ENCODE measurements at places on chromosomes 6 and 20.

GRCh38 chr6:13304580-13305260 is 23.6 kb downstream of the TBC1D7 start:
- DNase-seq = no peak

GRCh38 chr6:33815854-33816253 is 12.1 kb upstream of the MLN start:
- DNase-seq = peak; percentile 78

DNA sequence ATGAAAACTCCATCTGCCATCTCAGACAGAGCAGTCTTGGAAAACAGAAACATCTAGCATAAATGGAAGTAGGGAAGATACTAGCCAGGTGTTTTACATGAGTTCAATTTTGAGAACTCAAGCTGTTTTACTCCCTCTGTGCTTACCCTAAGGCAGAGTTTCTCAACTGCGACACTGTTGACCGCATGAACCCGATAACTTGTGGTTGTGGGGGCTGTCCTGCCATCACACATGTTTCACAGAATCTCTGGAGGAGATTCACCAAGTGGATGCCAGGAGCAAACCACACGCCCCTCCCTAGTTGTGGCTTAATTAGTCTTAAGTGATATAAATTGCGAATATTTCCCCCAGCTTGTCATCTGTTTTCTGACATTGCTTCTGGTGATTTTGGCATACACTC is 2.3 kb upstream of the SERPINB6 start:
- DNase-seq = no peak

GRCh38 chr20:31608251-31608945 is 3.3 kb downstream of the ID1 start:
- DNase-seq = peak; percentile 93

GRCh38 chr20:54107600-54108325 is 37.4 kb upstream of the BCAS1 start:
- no peak for DNase-seq

- DNase-seq = peak; percentile 66
Observed at GRCh38 chr6:154433477-154434241, 76.8 kb downstream of the CNKSR3 start.

DNA sequence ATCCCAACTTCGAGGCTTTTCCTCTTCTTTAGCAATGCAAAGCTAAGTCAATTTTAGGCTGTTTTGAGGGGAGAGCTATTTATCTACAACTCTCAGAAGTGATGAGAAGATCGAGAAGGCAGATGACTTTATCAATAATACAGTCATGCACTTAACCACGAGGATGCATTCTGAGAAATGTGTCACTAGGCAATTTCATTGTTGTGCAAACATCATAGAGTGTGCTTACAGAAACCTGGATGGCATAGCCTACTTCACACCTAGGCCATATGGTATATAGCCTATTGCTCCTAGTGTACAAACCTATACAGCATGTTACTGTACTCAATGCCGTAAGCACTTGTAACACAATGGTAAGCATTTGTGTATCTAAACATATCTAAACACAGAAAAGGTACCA is 66.6 kb downstream of the PRND start:
- no peak for DNase-seq

DNA sequence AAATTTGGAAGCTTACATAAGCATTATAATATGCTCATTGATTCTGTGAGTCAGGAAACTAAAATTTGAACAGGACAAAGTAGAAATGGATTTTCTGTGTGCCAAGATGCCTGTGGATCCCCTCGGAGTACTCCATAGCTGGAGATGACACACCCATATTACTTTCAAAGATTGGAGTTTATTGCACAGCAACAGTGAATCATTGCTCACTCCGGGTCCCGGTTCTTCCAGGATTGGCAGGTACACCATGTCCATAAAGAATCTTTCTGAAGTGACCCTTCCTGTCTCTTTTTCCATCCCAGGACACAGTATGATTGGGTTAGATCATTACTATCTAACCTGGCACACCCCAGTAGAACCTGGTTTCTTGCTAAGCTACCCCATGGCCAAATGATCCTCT is 2.7 kb upstream of the BTN2A2 start:
- DNase-seq = no peak

- no peak for DNase-seq
Observed at GRCh38 chr6:83976037-83976755, 57.4 kb upstream of the MRAP2 start.

GRCh38 chr20:15236812-15237211 is 899.4 kb upstream of the FLRT3 start:
- DNase-seq = peak; percentile 70

DNA sequence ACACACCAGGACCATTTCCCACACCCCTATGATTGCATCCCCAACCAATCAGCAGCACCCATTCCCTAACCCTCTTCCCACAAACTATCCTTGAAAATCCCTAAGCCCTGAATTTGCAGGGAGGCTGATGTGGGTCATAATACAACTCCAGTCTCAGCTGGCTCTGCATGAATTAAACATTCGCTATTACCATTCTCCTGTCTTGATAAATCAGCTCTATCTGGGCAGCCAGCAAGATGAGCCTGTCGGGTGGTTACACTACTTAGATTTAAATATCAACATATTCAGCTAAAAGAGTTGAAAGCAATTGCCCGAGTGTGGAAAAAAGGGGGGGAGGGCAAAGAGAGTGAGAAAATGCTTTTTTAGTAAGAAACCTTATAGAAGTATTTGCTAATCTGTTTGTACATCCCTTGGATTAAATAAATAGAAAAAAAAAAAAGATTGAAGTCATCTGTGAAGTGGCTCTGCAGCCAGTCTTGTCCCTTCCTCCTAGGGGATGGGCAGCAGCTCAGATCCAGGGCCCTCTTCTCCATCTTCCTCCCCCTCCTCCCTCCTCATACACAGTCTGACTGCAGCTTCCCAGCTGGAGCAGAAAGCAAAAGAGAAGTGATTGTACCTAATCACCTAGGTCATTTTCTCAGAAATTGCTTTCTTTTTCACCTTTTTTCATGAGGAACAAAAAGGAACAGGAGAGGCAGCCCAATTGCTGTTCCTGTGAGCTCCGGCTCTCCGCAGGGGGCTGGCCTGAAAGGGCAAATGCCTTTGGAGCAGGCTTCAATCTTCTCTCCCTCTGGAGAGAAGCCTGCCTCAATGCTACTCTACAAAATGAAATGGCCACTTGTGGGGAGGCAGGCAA is 356.6 kb upstream of the SULF2 start:
- peak; percentile 74 for DNase-seq

- DNase-seq = no peak
Observed at GRCh38 chr6:156859686-156860085, 82.5 kb downstream of the ARID1B start.

GRCh38 chr6:22657352-22657980 is 88.1 kb downstream of the HDGFL1 start:
- no peak for DNase-seq

DNA sequence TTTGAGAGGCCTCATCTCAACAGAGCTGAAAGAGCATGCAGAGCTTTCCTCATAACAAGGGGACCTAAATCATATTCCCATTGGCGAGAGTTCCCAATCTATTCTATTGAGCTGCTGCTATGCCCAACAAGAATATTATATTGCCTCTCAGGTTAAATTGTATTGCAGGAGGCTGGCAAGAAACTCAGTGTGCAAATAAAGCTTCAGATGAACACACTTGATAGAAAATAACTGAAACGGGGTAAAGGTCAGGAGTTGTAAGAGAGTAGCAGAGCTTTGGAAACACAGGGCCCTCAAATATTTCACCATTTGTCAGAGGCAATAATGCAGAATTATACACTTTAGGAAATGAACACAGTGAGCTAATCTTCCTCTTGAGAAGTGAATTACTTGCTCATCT is 364.3 kb upstream of the SPTLC3 start:
- no peak for DNase-seq

- DNase-seq = no peak
Observed at GRCh38 chr6:40909811-40910210, 129.2 kb downstream of the UNC5CL start.

DNA sequence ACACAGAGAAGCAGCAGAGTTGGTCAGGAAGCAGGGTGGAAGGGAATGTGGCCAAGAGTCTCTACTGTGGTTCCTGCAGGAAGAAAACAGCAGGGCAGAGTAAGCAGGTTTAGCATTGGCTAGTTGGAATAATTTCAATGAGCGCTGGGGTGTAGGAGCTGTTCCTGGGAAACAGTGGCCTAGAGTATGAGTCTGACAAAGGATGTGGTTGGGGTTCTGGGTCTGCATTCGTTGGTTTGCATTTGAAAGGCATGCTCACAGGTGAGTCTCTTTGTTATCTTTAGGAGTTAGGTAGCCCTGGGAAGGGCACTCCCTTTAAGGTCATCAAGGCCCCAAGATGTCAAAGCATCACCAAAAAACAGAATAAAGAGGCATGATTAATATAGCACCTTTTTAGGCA is 911.6 kb upstream of the SLC35B3 start:
- no peak for DNase-seq

DNA sequence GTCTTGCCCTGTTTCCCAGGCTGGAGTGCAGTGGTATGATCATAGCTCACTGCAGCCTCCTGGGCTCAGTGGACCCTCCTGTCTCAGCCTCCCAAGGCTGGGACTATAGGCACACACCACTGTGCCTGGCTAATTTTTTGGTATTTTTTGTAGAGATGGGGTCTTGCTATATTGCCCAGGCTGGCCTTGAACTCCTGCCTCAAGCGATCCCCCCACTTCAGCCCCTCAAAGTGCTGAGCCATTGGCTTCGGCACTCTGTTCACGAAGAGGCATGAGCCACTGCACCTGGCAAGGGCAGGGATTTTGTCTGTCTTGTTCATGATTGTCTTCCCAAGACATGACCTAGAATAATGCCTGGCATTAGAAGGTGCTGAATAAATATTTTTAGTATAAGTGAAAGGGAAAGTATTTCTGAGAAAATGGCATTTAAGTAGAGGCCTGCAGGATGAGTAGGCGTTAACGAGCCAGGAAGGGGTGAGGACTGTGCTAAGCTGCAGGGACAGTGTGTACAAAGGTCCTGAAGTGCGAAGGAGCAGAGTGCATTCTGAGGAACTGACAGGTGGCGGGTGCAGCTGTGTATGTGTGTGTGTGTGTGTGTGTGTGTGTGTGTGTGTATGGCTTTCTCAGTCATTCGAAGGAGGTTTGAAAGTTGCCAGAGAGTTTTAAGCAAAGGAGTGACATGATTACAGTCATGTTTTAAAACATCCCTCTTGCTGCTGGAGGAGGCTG is 43.0 kb downstream of the VEGFA start:
- peak; percentile 18 for DNase-seq

GRCh38 chr6:116352515-116353471 is 18.0 kb upstream of the DSE start:
- no peak for DNase-seq

GRCh38 chr20:39986173-39986904 is 702.7 kb downstream of the MAFB start:
- DNase-seq = peak; percentile 78

DNA sequence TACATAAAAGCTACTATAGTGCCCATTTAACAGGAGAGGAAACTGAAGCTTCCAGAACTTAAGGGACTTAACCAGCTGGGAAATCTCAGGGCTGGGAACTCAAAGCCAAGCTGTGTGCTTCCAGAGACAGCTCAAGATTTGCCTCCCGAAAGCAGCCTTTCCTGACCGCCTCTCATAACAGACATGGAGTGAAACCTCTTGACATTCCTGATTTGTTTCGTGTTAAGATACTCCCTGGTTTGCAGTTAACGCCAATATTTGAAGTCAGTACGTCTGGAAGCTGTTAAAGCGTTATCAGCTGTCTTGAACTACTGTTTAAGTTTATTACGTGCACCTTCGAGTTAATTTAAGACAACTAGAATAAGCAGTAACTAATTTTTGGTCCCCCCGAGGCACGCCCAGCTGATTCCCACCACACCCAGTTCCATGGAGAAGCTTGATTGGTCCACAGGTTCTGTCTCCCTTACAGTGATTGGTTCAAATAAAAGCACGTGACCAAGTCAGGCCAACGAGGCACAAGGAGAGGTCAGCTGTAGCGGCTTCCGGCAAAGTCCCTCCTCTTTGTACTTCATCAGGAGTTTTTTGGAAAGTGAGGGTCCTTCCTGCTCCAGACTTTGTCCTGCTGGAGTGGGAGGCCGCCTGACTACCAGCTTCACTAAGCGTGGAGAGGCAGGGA is 8.9 kb upstream of the TCP11 start:
- DNase-seq = no peak

DNA sequence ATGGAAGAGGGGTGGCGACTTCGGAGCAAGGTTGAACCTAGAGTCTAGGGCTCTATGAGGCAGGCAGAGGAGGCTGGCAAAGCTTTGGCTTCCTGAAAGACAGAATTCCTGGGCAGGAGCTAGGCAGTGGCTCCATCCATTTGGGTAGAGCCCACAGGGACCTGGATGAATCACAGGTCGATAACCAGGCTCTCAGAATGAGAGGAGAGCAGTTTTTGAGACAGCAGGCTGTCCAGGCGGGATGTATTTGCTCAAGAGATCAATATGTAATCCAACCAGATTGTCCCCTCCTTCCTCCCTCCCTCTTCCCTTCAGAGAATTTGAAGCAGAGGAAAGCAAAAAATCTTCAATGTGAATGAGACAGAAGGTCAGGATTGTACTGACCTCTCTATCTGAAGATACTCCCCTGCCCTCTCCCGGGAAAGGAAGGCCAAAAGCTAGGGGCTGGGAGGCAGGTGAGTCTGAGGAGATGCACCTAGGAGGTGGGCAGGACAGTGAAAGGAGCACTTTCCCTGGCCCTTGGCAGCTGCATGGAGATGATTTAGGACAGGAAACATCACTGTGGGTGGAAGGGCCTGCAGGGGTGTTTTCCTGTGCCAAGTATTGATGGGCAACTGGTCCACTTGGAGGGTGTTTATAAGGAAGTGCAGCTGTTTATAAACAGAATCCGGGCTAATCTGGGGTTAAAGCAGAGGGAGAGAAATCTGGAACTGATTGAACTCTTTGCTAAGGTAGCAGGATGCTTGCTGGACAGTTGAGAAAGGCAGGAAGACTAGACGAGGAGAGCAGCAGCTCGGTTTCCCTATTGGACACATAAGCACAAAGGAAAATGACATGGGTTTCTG is 212.4 kb upstream of the LRFN2 start:
- no peak for DNase-seq

GRCh38 chr6:165850434-165851019 is 187.5 kb upstream of the PDE10A start:
- DNase-seq = peak; percentile 68

DNA sequence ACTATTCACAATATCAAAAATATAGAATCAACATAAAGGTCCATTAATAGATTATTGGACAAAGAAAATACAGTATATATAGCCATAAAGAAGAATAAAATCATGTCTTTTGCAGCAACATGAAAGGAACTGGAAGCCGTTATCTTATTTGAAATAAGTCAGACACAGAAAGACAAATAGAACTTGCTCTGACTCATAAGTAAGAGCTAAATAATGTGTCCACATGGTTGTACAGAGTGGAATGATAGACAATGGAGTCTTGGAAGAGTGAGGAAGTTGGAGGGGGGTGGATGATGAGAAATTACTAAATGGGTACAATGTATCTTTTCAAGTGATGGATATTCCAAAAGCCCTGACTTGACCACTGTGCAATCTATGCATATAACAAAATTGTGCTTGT is 613.5 kb downstream of the PHF3 start:
- no peak for DNase-seq

DNA sequence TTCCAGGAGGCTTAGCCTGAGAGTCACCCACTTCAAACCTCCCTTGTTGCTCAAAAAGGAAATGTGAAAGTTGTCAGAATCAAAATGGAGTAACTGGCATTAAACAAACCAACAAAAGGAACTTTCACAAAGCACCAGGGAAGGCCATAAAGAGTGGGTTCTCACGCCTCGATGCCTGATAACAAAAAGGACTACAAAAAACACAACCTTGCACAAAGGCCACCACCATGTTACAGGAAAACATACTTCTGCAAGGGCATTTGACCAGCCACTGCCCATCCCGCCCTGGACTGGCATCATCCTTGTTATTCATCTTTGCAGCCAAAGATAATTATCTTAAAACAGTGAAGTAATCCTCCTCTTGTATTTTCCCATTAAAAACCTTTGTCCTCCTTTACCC is 34.8 kb downstream of the RNASET2 start:
- DNase-seq = peak; percentile 44

- no peak for DNase-seq
Observed at GRCh38 chr6:125076482-125076742, 77.2 kb upstream of the TPD52L1 start.

All from neural progenitor cell (in vitro differentiated cells).